CD4-positive, alpha-beta T cell (primary cell): ENCODE measurements at places on chromosomes 4 and X.

GRCh38 chrX:121569609-121570008, 522.2 kb downstream of the GLUD2 start:
- DNase-seq: no peak

DNA sequence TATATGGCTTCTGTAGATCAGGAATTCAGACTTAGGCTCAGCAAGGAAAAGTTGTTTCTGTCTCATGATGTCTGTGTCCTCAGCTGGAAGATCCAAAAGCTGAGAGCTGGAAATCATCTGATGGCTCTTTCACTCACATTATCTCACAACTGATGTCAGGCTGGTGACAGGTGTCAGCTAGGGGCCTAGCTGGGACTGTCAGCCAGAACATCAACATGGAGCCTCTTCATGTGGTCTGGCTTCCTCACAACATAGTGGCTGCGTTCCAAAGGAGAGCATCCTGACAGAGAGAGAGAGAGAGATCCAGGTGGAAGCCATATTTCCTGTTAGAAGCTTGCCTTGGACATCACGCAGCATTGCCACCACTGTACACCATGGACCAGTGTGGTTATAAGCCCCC, 10.6 kb upstream of the INTS6L start:
- DNase-seq: no peak

DNA sequence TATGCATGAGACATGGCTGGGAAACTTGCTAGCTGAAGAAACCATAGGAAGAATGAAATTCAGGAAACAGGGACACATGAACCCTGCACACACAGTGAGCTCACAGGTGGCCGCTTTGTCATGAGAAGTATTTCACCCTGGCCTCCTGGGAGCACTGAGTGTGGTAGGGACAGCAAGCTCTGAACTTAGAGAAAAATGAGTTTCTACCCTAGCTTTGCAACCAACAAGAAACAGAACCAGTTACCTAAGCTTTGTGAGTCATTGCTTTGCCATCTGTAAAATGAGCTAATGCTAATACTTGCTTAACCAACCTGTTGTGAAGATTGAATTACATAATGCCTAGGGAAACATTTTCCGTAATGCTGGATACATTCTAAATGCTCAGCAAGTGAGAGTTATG, 206.6 kb upstream of the HS3ST1 start:
- no peak for DNase-seq

- DNase-seq: no peak
Measured at GRCh38 chrX:72051589-72051988, 80.1 kb downstream of the RTL5 start.

- no peak for DNase-seq
Measured at GRCh38 chrX:31021537-31021936, 50.3 kb downstream of the FTHL17 start.

DNA sequence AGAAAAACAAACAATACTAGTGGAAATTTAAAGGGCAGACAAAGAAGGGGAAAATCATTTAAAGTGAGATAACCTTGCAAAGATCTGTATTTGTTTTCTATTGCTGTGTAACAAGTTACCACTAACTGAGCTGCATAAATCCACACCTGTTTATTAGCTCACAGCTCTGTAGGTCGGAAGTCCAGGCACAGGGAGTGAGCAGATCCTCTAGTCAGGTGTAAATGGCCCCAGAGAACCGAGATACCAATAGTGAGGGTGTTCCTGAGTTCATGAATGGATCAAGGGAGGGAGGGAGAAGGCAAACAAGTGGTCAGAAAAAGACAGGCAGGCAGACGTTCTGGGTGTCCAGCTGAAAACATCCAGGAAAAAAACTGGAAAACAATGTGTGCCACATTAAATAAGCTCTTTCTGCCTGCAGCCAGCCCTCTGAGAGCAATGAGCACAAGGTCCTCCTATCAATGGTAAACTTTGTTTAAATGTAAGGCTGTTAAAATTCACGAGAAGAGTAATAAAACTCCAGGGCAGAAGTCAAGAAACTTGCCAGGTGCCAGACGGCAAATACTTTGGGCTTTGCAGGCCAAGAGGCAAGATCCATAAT, 25.0 kb downstream of the ADGRA3 start:
- no peak for DNase-seq

DNA sequence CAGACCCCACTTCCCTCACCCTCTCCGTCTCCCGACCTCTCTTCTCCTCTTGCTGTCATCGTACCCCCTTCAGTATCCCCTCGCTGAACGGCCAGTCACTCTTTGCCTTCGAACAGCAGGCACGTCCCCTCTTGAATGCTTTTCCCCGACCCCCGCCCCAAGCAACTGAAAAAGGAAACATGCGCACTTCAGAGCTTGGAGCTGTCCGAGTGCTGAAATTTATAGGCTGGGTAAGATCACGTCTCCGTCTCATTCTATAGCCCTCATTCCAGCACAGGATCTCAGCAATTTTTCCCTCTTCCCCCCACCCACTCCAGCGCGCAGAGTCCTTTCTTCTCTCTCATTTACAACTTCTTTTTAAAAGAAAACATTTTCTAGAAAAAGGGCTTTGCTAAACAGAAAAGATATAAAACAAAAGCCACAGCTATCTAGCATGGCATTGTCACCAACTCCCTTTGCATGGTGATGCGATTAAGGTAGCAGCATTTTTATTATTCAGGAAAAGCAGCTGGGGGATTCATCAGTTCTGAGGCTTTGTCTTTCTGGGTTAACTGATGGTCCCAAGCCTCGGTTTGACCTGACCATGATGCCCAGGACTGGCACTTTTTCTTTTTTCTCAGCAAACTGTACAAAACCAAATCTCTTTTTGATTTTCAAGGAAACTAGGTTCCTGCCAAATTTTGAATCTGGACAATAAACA, at the start of gene GLRA2:
GLRA2 (plus strand) TSS at position 247 of the 700 bp plus-strand sequence. CDS start 522 bp downstream, outside the sequence.
- no peak for DNase-seq

DNA sequence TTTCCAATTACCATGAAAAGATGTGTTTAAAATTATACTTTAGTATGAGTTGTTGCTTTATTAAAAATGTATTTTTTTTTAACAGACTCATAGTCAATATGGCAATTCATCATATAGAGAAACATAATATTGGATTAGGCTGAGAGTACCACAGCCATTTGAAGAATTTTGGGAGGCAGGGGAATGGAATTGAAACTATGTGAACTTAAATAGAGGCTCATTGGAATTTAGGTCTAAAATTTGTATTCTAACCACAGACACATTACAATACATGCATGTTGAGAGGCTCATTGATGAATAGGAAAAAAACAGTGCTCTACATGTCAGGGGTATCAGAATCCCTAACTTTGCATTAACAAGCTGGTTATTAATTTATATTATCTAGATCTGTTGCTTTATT, 269.6 kb downstream of the DKK2 start:
- no peak for DNase-seq

- no peak for DNase-seq
Measured at GRCh38 chr4:56658528-56658927, 22.6 kb downstream of the HOPX start.

DNA sequence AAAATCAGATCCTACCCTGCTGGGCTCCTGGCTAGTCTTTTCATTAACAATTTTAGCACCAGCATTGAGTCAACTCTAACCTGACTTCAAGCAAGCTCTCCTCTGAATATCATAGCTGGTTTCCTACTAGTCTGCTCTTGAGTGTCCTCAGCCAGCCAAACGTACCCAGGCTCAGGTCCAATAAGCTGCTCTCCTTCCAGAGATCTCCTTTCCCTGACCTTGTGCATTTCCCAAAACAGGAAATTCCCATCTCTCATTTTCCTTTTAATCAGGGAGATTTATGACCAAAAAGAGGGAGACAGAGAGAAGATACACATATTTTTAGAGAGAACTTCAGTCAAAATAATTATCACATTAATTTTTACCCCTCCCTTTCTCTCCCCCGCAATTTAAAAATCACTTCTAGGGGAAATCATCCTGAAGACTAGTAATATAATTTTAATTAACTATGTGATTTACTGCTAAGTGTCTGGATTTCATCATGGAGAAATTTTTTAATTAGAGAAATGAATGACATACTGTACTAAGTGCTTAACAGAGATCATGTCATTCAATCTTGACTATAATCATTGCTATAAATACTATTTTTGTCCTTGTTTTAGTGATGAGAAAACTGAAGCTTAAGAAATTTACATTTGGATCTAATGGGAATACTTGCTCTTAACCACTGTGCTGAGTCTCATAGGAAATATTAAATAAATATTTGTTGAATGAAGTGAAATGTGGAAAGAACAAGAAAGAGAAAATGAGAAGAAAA, 421.7 kb upstream of the INTU start:
- no peak for DNase-seq

DNA sequence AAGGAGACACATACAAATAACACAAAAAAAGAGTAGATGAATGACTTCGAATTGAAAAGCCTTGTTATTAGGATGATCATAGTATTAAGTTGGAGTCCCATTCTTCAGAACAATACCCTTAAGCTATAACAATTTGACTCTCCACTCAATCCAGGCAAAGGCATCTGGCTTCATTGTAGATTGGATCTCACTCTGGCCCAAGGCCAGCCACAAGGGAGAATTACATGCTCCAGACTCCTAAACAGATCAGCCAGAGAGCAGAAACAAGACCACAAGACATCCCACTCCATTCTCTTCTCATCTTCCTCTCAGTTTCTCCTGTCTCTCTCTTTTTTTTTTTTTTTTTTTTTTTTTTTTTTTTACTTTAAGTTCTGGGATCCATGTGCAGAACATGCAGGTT, 213.9 kb downstream of the DHX15 start:
- no peak for DNase-seq

- DNase-seq: no peak
Measured at GRCh38 chr4:1080961-1081688, 32.2 kb downstream of the RNF212 start.

DNA sequence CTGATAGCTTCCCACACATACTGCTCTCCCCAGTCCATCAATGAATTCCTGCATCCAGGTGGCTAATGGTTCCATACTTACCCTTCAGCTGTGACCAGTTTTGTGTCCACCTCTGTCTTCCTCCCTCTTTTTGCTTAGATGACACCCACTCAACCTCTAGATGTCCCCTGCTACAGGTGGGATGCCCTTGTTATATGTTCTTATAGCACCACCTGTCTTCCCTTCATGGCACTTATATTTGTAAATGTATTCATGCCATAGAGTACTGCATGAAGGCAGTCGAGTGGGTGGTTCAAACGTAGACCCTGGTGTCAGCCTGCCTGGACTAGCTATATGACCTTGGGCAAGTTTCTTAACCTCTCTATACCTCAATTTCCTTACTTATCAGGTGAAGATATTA, 6.5 kb upstream of the USP46 start:
- no peak for DNase-seq

- DNase-seq: no peak
Measured at GRCh38 chr4:53023677-53024299, 161.7 kb downstream of the RASL11B start.

GRCh38 chr4:34721835-34722234, 1522.5 kb downstream of the ARAP2 start:
- DNase-seq: no peak

GRCh38 chrX:20435913-20436312, 169.2 kb upstream of the RPS6KA3 start:
- DNase-seq: no peak

GRCh38 chrX:144275367-144275766, 391.5 kb downstream of the UBE2NL start:
- DNase-seq: no peak

- no peak for DNase-seq
Measured at GRCh38 chr4:144304025-144304424, 163.5 kb upstream of the GYPA start.

DNA sequence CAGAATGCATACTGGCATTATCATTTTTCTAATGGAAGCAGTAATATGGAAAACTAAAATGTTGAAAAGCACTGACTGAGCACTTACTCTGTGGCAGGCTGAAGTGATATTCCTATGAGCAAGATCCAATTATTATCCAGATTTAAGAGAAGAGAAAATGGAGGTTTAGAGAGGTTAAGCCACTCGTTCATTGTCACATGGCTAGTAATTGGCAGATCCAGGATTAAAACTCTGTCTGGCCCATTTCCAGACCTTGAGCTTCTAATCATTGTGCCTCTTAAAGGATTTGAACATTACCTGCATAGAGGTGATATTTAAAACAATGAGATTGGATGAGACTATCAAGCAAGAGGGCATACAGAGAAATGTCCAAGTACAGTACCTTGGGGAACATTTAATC, 80.6 kb downstream of the MFAP3L start:
- DNase-seq: no peak

- DNase-seq: no peak
Measured at GRCh38 chrX:66024092-66024467, 15.8 kb downstream of the VSIG4 start.

DNA sequence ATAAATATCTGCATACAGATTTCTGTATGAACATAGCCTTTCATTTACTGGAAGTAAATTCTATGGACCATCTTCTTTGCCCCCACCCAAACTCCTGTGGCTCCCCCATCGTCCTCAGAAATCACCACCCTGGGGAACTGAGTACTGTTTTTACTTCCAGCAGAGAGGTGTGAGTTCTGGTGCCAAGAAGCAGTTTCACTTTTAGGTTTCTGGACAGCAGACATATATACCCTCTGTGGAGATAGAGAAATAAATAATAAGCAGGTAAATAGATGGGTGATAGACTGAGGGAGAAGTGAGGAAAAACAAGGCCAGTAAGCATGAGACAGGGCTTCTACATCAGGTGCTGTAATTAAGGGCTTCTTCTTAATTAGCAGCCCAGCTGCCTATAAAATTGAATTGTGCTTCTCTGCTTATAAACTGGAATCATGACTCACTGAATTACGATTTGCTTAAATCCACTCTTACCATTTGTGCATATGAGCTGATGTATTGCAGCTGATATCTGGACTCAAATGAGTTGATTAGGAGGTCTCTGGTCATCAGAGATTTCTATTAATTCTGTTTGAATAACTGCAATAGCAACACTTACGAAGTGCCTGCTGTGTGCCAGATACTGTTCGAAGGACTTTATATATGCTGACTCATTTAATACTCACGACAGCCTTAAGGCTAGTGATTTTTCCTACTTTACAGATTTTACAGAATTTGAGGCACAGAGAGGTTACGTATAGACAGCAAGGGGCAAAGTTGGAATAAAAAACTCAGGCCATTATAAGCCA, 60.8 kb upstream of the DHX15 start:
- no peak for DNase-seq

DNA sequence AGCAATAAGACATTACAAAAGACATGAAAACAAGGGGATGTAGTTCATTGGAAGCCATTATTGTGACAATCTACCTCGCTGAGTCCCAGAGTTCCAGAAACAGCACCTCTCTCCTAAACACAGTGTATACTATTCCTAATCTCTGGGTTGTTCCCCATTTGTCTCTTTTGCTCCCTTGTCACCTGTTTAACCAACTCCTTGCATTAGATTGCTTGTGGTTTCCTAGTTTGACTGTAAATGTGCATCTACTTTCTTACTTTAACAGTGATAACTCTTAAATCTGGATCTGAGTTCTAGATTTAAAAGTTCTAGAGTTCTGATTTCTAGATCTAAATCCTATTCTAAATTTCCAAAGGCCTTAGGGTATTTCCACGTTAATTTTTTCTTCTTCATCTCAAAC, 71.6 kb upstream of the TET2 start:
- no peak for DNase-seq
